ENCODE measurements at places on chromosomes 5 and 9.
A peak's percentile ranks its signal among the peaks of the same experiment; 100 is the strongest.

DNA sequence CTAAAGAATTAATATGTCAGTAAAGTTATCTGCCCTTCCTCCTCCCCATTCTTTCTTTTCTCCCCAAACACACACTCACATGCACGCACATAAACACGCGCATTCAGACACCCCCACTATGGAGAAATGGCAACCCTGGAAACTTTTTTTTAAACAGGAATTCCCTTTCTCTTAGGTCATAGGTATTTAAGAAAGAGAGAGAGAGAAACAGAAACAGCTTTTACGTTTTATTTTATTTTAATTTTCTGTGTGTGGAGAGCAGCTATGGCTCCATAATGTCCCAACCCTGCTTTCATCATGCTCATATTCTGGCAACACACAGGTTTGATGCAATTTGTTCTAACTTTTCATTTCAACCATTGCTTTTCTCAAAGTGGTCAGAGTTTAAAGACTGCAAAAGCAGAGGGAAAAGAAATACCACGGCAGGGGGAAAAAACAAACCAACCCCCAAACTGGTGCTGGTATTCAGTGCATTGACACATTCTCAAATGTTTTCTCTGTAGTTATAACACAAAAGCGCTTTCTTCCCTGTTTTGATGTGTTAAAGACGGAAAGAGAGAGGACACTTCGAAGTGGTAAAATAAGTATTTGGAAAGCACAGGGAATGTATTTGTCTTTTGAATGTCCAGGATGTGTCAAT, 126.0 kb upstream of the TMEM161B start:
- DNase-seq: no peak

DNA sequence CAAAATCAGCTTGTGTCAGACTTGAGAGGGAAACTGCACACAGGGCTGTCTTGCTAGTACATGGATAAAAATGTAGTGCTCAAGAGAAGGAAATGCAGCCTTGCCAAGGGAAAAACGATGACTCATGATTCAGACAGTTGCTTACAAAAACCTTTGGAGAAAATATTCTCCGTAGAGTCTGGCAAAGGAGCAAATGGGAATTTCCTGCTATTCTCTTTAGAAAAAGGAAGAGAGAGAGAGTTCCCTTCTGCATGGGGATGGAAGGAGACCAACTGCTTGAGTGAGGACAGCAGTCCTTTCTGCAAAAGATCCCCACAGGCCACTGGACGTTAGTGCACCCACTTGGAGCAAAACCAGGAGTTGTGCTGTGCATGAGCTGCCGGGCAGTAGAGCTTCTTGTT, 7.6 kb downstream of the IFNB1 start:
- DNase-seq: peak; percentile 81

- DNase-seq: no peak
Measured at GRCh38 chr9:91790917-91791316, 159.1 kb downstream of the ROR2 start.

DNA sequence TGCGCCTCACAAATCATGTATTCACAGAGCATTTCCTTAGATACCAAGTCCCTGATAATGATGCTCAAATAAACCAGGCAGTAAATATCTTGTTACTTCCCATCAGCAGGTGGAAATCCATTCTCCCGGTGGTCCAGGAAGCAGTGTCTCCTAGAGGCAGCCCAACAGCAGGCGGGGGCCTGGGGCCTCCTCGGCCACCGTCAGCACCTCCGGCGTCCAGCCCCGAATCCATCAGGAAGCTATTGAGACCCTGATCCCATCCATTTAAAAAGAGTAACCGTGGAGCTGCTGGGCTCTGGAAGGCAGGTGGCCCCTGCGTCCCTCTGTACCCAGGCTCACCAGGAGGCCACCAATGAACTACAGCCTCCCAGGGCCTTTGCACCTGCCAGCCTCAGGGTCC, 54.0 kb downstream of the VAV2 start:
- no peak for DNase-seq

DNA sequence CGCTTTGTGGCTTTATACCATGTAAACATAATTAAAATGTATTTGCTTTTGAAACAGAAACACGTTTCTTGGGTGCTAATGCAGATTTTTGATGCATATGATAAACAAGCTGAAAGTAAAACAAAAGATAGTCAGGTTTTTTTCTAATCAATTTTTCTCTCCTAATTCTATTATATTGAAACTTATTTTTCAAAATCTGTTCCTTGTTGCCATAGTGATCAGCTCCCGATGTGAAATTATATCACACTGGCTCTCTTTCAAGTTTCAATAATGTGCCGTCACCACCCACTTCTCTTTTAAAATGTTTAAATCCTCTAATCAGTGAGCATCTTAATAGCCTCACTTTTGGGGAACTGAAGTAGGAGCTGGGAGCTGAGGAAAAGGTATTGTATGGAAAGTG, 36.4 kb upstream of the DAPK1 start:
- DNase-seq: no peak

DNA sequence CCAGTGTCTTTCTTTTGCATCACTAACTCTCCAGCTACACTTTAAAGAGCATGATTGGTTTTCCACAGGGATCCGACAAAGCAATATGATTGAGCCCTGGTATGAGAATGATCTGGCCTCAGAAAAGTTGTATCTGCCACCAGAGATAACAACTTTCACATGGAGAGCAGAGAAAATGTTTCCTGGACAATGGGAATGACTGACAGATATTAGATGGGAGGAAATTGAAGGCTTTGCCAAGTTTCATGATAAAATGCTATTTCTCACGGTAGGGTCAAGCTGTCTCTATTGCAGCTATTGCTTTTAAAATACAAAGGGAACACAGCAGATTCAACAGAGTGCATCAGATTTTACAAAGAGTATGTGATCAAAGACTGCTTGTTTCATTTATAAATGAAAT, 56.4 kb upstream of the GLIS3 start:
- DNase-seq: no peak

GRCh38 chr9:117278471-117279035, 136.3 kb downstream of the ASTN2 start:
- no peak for DNase-seq

GRCh38 chr5:37991301-37992299, 151.8 kb upstream of the GDNF start:
- no peak for DNase-seq

DNA sequence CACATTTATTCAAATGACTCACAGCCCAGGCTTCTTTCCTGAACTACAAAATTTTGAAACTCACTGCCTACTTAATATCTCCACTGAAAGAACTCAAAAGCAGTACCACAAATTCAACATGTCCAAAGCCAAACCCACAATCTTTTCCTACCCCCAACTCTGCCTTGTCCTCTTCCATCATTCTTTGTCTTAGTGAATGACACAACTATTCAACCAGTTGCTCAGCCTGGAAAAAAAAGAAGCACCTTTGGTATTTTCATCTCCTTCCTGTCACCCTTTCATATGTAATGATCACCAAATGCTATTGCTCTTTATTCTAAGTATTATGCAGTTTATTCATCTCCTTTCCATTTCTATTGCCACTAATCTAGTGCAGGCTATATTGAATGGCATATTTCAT, 216.3 kb downstream of the TMEM232 start:
- DNase-seq: no peak

DNA sequence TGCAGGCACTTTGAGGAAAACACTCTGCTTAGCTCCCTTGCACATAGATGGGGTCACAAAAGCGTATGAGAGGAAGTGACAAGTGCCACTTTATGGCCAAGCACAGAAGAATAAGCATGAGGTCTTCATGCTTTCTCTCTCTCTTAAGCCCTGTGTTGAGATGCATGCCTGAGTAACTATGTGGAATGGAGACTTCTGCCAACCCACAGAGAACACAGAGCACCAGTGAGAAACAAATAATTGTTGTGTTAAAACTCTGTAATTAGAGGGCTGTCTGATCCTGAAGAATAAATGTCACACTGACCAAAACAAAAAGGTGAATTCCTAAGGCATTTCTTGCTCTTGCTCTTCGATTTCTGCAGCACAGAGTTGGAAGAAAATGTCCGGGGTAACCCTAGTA, 488.5 kb downstream of the CTNND2 start:
- DNase-seq: no peak

- no peak for DNase-seq
Measured at GRCh38 chr5:38655691-38656090, 99.2 kb upstream of the LIFR start.

GRCh38 chr5:133469252-133469651, 143.1 kb downstream of the FSTL4 start:
- no peak for DNase-seq

GRCh38 chr5:174022384-174023095, 23.0 kb upstream of the NSG2 start:
- no peak for DNase-seq

GRCh38 chr5:93654676-93655075, 71.7 kb downstream of the NR2F1 start:
- DNase-seq: no peak

GRCh38 chr9:34510497-34511468, 12.0 kb downstream of the ENHO start:
- no peak for DNase-seq

GRCh38 chr5:41708604-41708940, 161.7 kb downstream of the OXCT1 start:
- DNase-seq: no peak

DNA sequence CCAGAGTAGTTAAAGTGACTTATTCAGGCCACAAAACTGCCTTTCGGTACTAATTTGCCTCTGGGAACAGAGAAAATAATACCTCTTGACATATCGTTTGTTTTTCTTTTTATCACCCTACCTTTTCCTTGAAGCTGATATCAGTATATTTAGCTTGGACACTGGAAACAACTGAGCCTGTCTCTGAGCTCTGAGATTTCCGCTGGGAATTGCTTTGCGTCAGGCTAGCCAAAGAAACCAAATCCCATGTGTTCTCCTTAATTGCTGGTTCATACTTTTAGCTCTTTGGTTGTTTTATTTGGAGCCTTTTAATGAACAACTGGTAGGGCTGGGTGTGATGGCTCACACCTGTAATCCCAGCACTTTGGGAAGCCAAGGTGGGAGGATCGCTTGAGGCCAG, 30.3 kb upstream of the SNAPC3 start:
- no peak for DNase-seq

GRCh38 chr5:127757576-127757975, 54.4 kb downstream of the CCDC192 start:
- peak; percentile 22 for DNase-seq

DNA sequence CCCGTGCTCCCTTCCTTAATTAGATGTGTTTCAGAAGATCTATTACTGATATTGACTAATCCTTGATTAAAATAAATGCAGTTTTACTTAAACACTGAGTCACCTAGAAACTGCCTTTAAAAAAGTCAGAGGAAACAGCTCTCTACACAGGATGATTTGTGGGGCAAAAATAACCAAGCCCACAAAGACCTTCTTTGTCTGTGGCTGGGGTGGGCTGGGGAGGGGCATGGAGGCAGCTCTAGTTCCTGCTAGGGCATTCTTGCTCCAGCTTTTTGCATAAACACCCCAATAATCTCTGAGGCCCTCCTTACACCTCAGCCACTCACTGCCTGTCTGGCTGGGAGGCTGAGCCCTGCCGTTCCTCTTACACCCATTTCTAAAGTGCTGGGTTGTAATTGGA, 227.6 kb upstream of the DAP start:
- DNase-seq: no peak

DNA sequence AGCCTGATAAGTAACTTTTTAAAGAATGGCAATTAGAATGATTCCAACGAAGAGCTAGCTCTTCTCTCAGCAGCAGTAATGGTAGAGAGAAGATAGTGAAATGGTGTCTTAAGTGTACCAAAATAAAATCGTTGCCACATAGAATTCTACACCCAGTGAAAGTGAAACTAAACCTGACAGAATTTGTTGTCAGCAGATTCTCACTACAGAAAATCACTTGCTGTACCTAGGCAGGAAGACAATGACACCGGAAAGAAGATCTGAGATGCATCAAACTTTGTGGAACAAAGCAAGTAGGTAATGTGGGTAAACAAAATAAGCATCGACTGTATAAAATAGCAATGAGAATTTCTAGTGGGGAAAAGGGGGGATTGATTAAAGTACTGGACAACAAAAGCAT, 20.7 kb upstream of the EBF1 start:
- DNase-seq: no peak

GRCh38 chr5:1270426-1270825, 24.4 kb downstream of the TERT start:
- DNase-seq: no peak

- no peak for DNase-seq
Measured at GRCh38 chr5:111505096-111505495, 7.2 kb downstream of the STARD4 start.

DNA sequence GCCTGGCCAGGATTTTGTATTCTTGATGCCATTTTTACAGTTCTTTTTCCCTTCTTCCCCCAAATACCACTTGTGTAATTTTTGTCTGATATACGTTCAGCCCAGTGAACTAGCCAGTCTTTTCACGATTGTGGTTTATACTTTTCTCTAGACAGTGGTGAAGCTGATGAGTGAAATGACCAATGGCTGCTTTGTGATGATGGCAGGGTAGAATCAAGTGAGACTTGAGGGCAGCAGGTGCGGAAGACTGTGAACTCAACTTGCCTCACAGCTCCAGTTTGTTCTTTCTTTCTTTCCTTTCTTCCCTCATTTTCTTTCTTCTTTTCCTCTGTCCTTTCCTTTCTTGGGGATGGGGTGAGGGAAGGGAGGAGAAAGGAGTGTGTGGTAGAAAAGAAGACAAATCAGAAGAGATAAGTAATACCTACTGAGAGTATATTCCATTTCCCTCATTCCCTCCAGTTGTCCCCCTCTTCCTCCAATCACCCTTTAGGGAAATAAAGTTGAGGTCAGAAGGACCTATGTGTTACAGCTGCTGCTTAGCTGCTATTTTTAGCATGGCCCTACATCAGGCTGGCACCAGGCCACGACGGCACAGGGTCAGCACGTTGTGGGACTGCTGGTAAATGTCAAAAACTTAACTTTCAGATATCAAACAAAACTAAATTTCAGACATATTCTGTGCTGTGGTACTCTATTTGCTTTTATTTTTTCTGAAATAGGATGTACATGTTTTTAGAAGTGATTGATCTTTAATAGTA, 12.3 kb downstream of the ZSWIM6 start:
- DNase-seq: no peak

GRCh38 chr5:123752552-123753179, 240.7 kb downstream of the CSNK1G3 start:
- peak; percentile 82 for DNase-seq

DNA sequence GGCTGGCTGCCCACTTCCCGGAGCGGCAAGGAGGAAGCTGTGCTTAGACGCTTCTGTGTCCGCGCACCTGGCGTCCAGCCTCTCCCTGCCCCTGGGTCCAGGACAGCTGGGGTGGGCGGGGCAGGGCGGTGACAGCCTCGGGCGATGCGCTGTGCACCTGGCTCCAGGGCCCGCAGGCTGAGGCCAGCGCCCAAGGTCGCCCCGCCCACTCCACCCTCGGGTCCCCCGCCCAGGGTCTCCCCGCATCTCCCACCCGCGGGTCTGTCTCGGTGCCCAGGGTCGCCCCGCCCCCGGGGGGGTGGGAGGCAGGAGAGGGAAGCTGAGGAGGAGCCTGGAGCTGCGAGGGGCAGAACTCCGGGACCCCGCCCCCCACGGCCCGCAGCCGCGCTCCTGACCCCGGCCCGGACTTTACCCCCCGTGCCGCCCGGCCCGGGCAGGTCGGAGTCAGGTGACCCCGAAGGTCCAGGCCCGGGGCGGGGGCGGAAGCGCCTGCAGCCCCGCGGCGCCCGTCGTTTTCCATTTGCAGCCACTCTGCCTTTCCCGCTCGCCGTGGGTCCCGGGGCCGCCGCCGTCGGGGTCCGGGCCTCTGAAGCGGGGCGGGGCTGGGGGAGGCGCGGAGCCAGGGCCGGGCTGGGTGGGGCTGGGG, at the start of gene ENTPD8:
Gene ENTPD8, minus strand, starts transcription at position 69 of the 646 bp plus-strand sequence. CDS start 3,072 bp downstream, outside the sequence.
- DNase-seq: no peak

GRCh38 chr5:97576956-97577355, 393.9 kb upstream of the RIOK2 start:
- no peak for DNase-seq

Data from GM04504 (cell line).